ENCODE measurements at places on chromosomes 4 and X.

DNA sequence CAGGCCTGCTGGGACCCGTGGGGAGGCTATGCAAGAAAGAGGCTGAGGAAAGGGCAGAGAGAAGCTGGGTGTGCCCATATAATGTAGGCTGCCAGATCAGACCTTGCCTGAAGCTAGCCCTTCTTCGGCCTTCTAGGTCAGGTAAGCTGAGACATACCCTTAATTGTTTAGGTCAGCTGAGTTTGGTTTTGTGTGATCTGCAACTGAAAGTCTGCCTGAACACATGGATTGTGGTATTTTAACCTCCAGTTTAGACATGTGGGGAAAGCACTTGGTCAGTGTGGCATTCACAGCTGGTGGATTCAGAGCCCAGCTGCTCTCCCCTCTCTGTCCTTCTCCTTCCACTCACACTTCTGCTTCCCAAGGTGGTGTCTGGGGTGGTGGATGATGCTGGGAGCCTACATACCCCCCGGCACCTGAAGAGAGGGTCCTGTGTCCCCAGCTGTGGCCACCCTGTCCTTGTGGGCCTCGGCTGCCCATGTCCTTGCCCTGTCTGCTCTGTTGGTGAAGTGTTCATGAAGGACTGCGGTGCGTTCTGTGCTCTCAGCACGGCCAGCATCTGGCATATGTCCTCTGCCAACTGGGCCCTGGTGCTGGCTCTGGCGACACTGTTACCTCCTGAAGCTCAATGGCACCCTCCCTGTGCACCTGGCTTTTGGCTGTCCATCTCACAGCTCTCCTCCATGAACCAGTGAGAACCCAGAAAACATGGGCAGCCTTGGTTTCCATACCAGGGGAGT lies 82.1 kb downstream of the NAT8L start:
- DNase-seq: no peak

DNA sequence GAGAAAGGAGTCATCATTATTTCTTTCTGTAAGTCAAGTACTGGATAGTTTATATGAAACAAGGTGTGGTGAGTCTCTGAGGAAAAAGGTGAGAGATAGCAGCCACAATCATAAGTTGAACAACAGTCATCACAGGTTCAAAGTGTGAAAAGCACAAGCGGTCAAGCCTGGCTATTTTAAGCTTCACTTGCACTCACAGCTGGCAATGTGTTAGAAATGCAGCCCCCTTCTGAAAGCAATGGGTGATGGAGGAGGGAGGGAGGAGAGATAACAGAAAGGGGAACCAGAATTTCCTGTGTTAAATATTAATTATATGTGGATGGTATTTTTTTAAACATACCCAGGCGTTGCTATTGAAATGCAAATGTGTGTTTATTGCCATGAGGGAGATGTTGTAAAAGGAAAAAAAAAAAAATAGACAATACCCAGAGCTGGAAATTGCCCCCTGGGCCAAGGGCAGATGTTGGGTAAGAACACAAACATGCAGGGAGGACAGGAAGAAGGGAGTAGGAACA lies 26.9 kb upstream of the BMP3 start:
- no peak for DNase-seq

GRCh38 chr4:153166716-153167501 lies 37.3 kb upstream of the TRIM2 start:
- DNase-seq: no peak

DNA sequence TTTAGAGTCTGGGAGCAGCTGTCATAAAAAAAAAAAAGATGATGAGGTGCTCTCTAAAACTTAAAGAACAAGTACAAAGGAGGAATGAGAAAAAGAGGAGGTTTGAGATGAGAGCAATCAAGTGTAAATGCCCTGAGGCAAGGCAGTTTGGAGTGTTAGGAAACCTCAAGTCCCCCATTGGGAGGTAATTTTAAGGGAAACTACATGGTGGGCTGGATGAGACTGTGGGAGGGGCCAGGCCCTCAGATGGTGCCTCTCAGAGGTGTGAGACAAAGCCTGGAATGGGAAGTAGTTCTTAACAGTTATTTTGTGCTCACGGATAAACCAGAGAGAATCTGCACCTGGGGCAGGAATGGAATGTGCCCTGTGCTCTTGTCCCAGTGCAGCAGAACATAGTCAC lies 1.9 kb upstream of the MAGEB3 start:
- no peak for DNase-seq

DNA sequence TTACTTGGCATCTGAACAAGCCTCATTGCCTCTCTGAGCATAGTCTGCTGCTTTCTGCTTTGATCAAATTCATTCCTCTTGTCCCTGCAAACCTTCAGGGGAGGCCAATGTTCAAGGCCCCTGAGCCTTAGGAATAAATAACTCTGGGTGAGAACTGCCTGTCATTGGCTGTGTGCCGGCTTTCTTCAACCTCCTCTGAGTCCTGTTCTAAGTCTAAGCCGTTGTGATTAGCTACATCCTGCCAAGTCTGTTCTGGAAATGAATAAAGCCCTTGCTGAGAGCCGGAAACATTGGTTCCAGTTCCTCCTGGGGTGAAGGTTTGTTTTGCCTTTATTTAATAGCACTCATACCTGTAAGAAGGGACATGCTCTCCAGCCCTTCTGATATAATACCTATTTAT lies 13.8 kb downstream of the RNF4 start:
- DNase-seq: no peak

GRCh38 chrX:136157187-136157586 lies 9.9 kb downstream of the FHL1 start:
- DNase-seq: no peak

GRCh38 chrX:15321447-15321846 lies 6.0 kb upstream of the ASB11 start:
- no peak for DNase-seq

- DNase-seq: no peak
Measured at GRCh38 chr4:165994701-165995100, 121.7 kb downstream of the TLL1 start.

- no peak for DNase-seq
Measured at GRCh38 chr4:19700992-19701391, 550.7 kb upstream of the SLIT2 start.

GRCh38 chr4:1105067-1105466 lies 8.3 kb downstream of the RNF212 start:
- no peak for DNase-seq

- DNase-seq: no peak
Measured at GRCh38 chr4:147639388-147639787, 22.2 kb downstream of the TMEM184C start.

- DNase-seq: peak; percentile 74
Measured at GRCh38 chr4:145234091-145234706, 53.8 kb upstream of the OTUD4 start.

GRCh38 chr4:76270244-76271175 lies 19.0 kb downstream of the FAM47E start:
- no peak for DNase-seq

DNA sequence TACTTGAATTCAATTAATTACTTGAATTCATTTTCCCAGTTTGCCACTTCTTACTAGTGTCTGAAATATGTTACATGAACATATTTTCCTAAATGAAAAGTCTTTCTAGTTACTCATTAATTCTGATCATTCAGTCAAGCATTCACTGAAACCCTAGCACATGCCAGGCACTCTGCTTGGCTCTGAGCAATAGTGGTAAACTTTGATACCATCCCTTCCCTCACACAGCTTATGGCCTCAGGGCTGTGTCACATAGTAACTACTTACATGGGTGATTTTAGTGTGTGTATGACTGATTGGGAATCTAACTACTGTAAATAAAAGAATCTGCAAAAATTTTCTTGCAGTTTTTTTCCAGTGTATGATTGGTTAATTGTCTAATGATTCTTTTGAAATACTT lies 32.7 kb downstream of the METAP1 start:
- DNase-seq: no peak

DNA sequence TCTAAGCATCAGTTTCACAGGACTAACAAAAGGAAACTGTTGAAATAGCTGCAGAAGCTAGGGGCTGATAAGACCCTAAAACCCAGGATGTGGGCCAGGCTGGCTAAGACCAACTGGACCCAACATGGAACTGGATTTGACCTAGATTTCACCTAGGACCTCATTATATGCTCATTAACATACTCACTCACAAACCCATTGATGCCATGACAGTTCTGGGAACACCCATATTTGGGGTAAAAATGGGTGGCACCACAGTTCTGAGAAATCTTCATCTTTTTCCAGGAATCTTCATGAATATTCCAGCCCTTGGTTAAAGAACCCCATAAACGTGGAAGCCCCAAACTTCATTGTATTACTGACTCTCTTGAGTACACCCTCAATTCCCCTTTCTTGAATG lies 41.1 kb downstream of the HSD17B13 start:
- DNase-seq: no peak

DNA sequence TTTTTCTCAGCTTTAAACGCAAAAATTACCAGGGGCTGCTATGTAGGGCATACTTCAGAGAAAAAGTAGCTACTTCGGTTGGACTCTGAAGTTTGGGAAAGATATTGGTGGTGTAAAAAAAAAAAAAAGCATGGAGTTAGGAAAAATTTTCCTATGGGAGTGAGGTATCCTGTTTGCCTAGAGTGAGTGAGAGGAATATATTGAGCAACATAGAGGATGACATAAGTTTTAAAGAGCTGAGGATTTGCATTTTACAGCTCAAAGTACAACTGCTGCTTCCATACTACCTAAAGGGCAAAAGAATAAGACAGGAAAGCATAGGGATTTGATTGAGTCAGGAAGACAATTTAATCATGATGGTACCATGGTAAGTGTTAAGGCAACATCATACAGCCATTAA lies 7.3 kb downstream of the GPRASP1 start:
- DNase-seq: no peak

- no peak for DNase-seq
Measured at GRCh38 chr4:1458581-1458980, 52.3 kb upstream of the NKX1-1 start.

DNA sequence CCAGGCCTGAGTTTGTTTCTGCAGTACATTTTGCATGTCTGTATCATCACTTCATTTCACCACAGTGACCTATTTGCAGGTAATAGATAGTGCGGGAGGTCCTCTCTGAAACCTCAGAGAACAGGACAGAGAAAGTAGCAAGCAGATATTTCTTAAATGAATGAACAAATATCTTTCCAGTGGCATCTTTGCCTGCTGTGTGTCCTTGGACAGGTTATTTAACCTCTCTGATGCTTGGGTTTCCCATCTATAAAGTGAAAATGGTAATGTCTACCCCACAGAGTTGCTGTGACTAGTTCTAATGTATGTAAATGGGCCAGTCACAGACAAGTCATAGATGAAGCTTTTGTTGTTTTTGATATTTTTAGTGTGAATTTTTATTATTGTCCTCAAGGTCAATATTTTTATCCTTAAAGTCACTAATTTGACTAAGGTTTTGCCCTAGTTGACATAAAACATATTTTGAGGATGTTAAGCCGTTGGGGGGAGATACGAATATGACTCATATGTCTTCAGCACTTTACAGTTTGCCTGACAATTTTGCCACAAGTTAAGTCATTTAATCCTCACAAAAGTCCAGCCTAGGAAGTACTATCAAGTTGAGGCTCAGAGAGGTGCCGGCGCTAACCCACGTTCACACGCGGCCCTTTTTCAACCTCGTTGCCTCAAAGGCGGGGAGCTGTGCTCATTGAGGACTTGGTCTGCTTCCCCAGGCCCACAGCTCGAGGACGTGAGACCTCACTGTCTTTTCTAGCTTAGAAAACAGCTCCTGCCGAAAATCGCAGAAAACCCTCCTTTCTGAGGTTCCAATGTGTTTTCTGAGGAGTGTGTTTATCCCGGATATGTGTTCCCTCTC lies 126.7 kb upstream of the STX18 start:
- no peak for DNase-seq

DNA sequence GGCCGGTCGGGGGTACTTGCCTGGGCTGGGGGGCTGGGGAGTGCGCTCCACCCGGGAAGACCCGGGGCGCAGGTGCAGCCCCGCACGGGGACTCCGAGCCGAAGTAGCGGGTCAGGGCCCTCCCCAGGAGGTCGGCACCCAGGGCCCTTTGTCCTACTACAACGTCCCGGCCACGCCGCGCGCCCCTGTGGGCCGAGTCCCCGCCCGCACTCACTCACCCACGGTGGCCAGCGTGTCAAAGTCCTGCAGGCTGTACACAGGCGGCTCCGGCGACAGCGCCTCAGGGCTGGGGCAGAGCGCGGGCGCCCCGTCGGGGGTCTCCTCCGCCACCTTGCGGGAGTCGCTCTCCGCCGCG lies 602 bp downstream of the PRKX start:
- no peak for DNase-seq

GRCh38 chr4:32824336-32824735 lies 2104.2 kb downstream of the PCDH7 start:
- DNase-seq: no peak

GRCh38 chr4:121056066-121056465 lies 16.3 kb downstream of the NDNF start:
- DNase-seq: no peak

- DNase-seq: no peak
Measured at GRCh38 chrX:101229170-101229569, 9.6 kb downstream of the DRP2 start.

DNA sequence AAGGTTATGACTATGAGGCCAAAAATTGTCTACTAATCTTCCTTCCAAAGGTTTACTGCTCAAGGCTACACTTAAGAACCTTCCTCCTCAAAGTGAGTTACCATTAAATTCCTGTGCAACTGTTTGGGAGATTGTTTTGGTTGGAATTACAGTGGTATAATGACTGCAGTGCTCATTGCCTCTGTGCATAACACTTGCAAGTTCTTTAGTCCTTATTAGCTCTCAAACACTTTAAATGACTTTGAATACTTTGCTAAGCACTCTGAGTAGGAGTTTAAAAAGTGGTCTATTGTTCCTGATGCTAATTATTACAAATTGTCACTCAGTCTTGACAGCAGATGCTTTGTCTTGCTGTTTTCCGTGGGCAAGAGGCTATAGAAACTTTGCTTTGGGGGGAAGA lies 422.8 kb upstream of the PABPC4L start:
- DNase-seq: no peak

DNA sequence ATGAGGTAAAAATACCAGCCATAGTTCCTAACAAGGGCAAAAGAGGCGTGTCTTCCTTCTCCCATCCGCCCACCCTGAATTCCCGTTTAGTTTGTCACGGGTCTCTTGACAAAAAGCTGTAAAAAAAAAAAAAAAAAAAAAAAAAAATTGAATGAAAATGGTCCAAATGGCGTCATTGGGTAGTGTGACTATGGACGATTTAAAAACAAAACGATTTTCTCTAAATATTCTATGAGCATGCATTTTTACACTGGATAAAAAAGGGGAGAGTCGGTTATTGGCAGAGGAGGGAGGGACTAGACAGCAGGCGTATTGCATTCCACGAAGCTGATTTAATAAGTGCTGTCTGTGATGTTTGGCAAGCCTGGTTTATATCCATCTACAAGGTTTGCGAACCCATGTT lies at the start of gene FAM133A:
FAM133A (plus strand) TSS at position 338 of the 403 bp plus-strand sequence. CDS start 35,214 bp downstream, outside the sequence.
- DNase-seq: no peak

- no peak for DNase-seq
Measured at GRCh38 chr4:184587221-184587620, 62.0 kb downstream of the CASP3 start.
